ENCODE measurements at places on chromosomes 6 and 20.

DNA sequence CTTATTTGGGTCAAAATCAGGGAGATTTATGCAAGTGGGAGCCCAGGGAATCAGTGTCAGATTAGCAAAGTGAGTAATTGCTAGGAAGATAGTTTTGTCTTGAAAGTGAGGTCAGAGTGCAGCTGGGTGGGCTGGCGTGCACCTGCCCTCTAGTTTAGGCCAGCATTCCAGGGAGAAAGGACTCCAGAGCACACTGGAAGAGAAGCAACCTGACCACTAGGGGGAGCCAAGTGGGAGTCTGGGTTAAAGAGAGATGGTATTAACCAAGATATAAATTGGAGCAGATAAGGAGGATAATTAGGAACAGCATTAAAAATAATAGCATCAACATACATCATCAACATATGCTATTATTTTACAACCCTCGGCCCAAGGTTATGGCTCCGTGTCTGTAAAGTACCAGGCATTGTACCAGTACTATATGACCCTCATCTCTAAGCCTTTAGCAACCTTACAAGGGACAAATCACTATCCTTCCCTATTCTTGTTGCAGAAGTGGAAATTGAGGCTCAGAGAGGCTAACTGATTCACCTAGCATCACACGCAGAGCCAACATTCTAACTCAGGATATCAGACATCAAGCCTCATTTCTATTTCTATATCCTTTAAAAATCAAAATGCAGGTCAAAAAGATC, 57.8 kb downstream of the SLC2A10 start:
- DNase-seq: no peak

DNA sequence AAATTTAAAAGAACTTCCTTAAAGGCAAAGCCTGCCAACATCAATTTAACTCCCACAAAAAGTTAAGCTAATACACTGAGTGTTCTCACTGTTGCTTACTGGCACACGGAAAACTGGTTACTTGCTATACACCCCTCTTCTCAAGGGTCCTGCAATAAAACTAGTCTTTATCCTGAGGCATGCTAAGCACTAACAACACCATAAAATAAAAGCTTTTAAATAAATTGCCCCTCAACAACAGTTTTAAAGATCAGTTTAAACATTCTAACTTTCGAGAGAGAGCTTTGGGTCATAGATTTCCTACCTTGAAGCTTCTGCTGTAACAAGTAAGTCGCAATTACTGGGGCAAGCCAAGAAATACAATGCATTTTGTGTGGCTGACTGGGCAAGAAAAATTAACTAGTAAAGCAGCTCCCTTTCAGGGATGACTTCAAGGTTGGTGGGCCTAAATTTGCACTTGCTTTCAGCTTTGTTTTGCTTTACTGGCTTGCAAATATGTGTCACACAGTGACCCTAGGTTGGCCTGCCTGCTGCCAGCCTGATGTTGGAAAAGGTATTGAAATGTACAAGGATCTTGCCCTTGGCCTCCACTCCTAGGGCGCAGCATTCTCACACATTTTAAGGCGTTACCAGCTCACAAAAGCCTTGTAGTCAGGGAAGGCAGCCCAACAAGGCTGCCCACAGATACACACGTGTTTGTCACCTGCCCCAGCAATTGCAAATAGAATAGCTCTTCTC, 4.0 kb upstream of the HEY2 start:
- DNase-seq: no peak

DNA sequence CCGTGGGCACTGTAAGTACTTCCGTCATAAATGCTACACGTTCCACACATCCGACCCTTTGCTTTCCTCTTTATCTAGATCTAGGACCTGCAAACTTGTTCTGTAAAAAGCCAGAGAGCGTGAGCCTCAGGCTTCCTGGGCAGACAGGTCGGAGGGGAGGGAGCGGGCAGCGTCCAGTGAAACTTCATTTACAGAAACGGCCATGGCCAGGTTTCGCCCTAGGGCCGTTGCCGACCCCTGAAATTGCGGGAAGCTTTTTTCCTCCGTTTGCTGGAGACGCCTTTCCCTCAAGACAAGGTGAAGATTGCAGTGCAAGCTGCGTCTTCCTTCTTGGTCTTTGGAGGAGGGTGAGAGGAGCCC, 155.4 kb downstream of the DLL1 start:
- no peak for DNase-seq

GRCh38 chr6:111080698-111081097, 6.6 kb upstream of the SLC16A10 start:
- no peak for DNase-seq

DNA sequence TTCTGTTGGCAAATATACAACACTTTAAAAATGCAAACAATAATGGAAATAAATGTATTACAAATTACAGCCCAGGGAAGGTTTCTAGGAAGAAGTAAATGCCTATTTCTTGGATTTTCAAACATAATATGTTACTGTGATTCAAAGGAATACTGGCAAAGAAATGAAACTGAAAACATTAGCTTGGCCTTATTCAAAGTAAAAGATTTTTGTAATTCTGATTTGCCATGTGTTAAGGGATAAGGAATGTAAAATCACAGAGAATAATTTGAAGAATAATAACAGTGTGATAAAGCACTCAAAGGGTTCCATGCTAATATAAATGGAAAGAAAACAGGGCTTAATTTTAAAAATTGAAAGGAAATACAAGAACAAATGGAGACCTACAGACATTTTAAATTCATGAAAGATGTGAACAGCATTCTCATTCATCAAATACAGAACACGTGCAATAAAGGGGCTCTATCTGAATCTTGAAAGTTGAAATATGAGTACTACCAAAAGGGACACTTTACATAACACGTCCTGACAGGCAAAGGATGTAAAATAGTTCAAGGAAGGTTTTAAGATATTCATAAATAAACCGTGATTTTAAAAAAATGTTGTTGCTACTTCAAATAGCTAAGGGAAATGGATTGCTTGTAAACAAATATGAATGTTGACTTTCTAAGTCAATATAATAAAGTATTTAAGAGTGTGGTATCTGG, 138.1 kb downstream of the RFPL4B start:
- no peak for DNase-seq

GRCh38 chr6:10256113-10256690, 158.7 kb downstream of the TFAP2A start:
- no peak for DNase-seq

GRCh38 chr20:3798908-3799248, 2.8 kb downstream of the CDC25B start:
- DNase-seq: no peak

GRCh38 chr6:78436335-78436734, 431.0 kb upstream of the IRAK1BP1 start:
- DNase-seq: no peak

DNA sequence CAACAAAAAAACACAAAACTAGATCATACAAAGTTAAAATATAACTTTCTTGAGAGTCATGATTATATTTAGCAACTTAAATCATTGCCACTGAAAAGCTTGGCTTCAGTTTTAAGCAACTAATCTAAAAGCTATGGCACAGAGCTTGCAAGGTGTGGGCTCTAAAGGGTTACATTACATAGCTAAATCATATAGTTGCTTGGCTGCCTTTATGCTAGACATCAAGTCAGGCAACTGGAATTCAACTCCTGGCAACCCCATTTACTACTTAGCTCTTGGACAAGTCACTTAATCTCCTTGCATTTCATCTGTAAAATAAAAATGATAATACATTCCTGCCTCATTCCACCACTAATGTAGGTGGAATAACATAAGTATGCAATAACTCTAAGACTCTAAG, 40.9 kb upstream of the GCM1 start:
- no peak for DNase-seq
